Right cardiac atrium (tissue), 5 donors: ENCODE measurements at places on chromosomes 1 and 21. TPM values are rescaled to one million over a fixed set of nuclear protein-coding genes. Genes with fewer than 3 reads are reported as not detected.

LIPI gene
- not detected for total RNA-seq

C1QB gene
- total RNA-seq: 134 TPM

E2F2 gene
- total RNA-seq: 0.82 TPM

GRCh38 chr1:115949156-115949555 is 27.2 kb upstream of the SLC22A15 start:
- DNase-seq: no peak

GRCh38 chr1:164771041-164771618 is 212.1 kb downstream of the PBX1 start:
- DNase-seq: no peak

GRCh38 chr1:101317590-101317989 is 80.8 kb downstream of the S1PR1 start:
- no peak for DNase-seq

DNA sequence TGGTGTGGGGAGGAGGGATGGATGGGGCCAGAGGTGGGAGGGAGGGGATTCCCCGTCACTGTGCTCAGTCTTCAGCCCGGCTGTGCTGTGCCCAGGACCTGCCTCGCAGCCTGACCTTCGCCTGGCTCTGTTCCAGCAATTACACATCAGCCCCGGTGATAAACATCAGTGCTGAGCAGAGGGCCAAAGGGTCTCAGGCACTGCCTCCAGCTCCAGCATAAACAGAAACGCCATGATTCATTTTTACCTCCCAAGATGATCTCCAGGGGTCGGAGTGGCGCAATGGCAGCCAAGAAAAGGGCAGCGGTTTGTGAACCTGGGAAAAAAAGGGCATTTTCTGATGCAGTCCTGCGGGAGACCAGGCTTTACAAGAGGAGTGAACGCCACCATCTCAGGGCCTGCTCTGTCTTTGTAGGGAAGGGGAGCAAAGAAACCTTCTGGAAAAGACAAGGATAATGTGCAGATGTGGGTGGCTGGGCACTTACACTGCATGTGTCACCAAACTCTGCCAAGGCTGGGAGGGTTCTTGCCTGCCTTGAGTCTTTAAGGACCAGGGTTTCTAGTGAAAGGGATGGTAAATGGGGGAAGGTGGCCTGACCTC is 28.1 kb downstream of the SHISA4 start:
- DNase-seq: peak; percentile 89

DNA sequence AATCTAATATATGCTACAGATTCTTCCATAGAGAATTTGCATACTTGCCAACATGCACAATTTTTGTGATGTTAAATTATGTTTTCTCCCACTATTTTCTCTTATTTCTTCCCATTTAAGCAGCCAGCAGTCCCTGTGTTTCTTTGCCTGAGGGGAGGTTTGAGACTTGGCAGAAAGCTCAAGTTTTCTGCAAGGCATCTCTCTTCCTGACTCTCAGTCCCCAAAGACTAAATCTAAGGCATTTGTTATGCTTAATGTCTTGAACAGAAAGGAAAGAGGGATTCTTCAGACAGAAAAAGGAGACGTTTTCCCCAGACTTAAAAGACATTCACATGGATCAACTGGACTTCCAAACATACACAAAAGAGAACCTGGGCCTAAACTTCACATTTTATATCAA is 354.4 kb downstream of the RYR2 start:
- no peak for DNase-seq

- no peak for DNase-seq
Measured at GRCh38 chr21:29914326-29914725, 25.5 kb downstream of the GRIK1 start.

DRAXIN gene
- total RNA-seq: 0.03 TPM

RFX5 gene
- 21.9 TPM for total RNA-seq

VHLL gene
- not detected for total RNA-seq

GRCh38 chr1:195656780-195657179 is 951.5 kb downstream of the KCNT2 start:
- DNase-seq: no peak

DNA sequence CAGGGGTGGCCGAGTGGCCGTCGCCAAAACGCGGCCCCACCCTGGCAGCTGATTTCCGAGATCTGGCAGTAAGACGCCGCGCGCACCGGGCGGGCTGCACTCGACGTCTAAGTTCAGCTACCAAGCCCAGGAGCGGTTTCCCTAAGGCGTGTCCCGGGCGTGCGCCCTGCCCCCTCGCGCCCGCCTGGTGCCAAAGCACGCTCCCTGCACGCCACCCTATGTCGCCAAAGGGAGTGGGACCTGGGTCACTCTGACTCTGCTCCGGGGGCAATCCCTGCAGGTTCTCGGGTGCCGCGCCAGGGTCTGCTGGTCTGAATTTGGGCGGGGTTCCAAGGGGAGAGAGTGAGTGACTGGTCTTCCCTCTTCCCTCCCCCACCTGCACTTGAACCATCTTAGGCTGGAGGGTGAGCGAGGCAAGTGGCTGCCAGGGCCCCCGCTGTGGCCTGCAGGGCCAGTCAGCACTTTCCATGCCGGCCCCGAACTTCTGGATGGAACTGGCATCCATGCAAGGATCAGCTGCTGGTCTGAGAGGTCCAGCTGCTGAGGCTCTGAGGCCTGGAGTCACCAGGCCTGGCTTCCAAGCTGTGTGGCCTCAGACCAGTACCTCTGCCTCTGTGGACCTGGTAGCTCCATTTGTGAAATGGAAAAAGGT is at the start of gene LRRC38:
TSS of gene LRRC38 (minus strand) at position 109 of the 652 bp plus-strand sequence. CDS start 410 bp downstream, outside the sequence.
- DNase-seq: no peak

LRRC8C gene
- 6.0 TPM for total RNA-seq

GRCh38 chr21:18705971-18706370 is 302.4 kb upstream of the TMPRSS15 start:
- DNase-seq: no peak

DNA sequence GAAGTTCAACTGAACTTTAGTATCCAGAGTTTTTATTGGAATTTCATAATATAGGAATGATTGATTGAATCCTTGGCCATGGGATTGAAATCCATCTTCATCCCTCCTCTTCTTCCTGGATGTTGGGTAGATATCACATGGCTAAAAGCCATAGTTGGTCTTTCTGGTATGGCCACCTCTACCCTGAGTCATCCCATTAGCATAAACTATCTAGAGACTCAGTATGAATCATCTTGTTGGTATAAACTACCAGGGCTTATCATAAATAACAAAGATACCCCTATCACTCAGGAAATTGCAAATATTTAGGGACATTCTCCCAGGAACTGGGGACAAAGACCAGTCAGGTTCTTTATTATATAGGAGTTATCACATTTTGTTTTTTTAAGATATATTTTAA is 21.2 kb upstream of the ZP4 start:
- DNase-seq: no peak

- no peak for DNase-seq
Measured at GRCh38 chr1:101175466-101175865, 61.4 kb upstream of the S1PR1 start.

- DNase-seq: no peak
Measured at GRCh38 chr1:33724348-33724747, 139.5 kb upstream of the HMGB4 start.

PCSK9 gene
- total RNA-seq: not detected

- DNase-seq: no peak
Measured at GRCh38 chr1:26220199-26220912, 13.6 kb upstream of the CEP85 start.

DNA sequence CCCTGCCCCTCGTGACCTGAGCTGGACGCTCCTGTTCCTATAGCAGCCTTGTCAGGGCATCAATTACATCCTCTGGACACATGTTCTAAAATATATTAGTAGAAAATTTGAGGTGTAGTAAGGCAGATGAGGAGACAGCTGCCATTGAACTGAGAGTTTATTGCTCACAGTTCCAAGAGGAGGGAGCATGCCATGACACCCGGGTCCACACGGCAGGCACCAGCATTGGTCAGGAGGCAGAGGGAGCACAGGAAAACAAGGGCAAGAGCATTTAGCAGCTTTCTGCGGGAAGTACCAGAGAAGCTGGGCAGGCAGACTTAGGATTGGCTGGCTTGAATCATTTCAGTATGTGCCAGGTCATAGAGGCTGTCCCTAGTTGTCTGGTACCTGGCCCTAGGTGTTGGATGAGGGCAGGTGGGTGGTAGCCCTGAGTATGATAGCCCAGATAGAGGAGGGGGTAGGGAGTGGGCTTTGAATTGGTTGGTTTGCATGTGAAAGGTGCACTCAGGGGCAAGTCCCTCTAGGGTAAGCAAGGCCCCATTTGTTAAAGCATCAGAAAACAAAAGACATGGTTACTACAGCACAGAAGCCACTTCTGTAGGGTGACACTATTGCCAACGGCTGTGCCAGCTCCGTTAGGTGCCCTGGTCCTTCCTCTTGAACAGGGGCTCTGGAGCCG is 223.6 kb upstream of the RAB4A start:
- DNase-seq: no peak

- DNase-seq: peak; percentile 33
Measured at GRCh38 chr1:234719454-234720251, 109.7 kb upstream of the IRF2BP2 start.

- DNase-seq: peak; percentile 91
Measured at GRCh38 chr1:36400825-36401601, 3.3 kb upstream of the LSM10 start.

DNA sequence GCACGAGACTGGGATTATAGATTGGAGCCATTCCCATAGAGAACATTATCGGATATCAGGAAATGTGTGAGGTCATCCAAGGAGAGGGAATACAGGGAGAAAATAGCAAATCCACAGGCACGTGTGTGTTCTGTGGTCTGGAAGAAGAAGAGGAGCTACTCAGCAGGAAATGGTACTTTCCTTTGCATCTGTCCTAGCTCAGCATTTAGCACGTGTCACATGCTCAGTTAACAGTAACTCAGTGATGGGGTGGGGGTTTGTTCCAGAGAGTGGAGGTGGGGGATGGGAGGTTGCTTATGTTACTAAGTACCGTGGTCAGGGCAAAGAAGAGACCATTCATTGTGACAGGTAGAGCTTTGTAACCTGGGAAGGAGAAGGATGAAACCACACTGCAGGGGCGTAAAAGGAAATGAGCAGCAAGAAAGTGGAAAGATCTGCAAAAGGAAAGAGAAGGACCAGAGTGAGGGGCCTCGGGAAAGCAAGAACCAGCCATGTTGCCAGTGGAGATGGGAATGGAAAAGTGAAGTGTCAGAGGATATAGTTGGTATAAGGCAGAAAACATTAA is 100.4 kb downstream of the ATP5PO start:
- DNase-seq: no peak

GRCh38 chr1:53084589-53084971 is 22.6 kb downstream of the PODN start:
- no peak for DNase-seq

MYCL gene
- 0.97 TPM for total RNA-seq

DNA sequence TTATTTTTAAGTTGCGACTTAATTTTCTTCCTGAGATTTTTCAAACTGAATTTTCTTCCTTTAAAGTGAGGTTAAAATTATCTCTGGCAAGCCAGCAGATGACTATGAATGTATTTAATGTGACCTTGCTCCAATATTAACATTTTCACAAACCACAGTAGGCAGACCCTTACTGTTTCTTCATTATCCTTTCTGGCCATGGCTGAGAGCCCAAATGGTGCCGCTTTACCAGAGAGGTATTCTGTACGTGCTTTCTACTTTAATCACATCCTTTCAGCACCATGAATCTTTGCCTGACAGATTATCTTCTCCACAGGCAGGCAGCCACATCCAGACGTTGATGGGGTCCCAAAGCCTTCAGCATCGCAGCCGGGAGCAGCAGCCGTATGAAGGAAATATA is 129.6 kb downstream of the LRRC40 start:
- DNase-seq: no peak

HCN3 gene
- total RNA-seq: 0.97 TPM

FAM72B gene
- total RNA-seq: 1.3 TPM

- DNase-seq: no peak
Measured at GRCh38 chr1:115771094-115771846, 2.8 kb upstream of the CASQ2 start.

DNA sequence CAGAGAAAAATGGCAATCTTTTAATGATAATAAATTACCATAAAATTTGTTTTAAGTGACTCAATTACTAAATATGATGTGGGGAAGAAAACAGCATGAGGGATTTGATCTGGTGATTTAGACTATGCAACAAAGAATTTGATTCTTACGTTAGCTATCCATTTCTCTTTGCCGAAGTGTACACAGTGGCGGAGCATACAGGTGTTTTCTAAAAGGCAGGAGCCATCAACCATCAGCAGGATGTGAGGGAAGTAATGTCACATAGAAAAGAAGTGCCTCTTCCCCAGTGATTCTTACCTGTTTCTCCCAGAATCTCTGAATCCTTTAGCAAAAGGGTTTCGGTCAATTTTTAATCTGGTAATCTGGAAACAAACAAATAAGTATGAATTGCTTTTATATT is 74.3 kb downstream of the TBX15 start:
- DNase-seq: no peak

GRCh38 chr1:944341-945325 is 14.4 kb downstream of the NOC2L start:
- peak; percentile 92 for DNase-seq

- no peak for DNase-seq
Measured at GRCh38 chr1:53249706-53250105, 11.4 kb upstream of the MAGOH start.

RGSL1 gene
- not detected for total RNA-seq

DNA sequence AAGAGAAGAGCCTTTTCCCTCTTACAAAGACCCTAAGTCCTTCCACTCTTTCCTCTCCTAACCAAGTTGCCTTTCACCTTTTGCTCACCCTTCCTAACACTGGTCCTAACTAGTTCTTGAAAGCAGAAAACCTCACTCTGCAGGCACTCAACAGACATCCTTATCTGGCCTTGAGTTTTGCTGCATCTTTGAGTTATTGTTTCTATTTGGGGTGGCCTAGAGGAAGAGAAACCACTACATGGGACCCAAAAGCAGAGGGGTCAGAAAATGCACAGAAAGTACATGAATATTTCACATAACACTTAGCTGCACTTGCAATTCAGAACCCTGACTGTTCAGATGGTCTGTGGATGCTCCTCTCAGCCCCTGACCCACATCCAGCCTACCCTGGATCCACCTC is 178.3 kb upstream of the SYT6 start:
- no peak for DNase-seq

- no peak for DNase-seq
Measured at GRCh38 chr1:74012583-74012982, 185.4 kb downstream of the LRRIQ3 start.

GRCh38 chr1:15305468-15305770 is 58.4 kb downstream of the FHAD1 start:
- DNase-seq: no peak
